ENCODE measurements at places on chromosomes 7 and 10. TPM values are rescaled to one million over a fixed set of nuclear protein-coding genes. Genes with fewer than 3 reads are reported as not detected.

EGFR gene
- total RNA-seq = 54.8 TPM

- no peak for DNase-seq
Measured at GRCh38 chr10:687583-688311, 1.7 kb downstream of the DIP2C start.

DNA sequence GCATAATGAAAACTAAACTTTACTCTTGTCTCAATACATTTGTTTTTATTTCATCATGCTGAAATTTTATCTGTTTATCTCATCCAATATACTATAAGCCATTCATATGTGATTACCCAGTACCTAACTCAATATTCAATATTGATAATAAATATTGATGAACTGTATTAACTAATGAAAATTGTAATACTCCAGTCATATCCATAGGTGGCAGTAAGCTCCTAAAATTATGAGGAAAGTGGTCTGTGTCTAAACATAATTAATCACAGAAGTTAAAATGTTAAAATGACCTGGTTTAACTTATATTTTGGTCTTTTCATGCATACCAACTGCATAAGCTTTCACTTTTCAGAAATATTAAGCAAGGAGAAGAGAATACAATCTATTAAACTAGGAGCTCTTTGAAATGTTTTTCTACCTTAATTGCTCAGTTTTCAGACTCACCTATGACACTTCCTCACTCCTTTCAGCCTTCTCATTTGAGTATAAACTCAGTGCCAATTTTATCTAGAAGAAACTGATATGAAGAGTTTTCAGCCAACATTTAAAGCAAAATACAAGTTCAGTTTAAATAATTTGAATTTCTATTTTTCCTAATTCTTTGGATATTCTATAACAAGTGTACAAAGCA lies 30.5 kb upstream of the VWDE start:
- DNase-seq = no peak

GRCh38 chr10:21702633-21703111 lies 168.6 kb downstream of the MLLT10 start:
- DNase-seq = no peak

DNA sequence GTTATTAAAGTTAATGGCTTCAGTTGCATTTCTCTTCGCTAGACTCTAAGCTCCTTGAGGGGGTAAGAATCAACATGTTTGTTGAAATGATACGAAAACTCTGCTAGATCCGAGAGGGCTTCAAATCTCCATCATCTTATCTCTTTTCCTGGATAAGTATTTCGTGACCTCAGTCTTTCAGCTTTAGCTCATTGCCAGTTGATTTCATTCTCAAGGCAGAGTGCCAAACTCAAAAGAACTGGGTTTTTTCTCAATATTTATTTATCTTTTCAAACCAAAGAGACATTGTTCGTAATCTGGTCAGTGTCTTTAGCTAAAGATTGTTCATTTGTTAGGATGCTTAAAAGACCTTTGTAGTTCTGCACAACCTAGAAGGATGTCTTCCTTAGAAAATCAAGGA lies 108.9 kb downstream of the ARID5B start:
- DNase-seq = no peak

DNA sequence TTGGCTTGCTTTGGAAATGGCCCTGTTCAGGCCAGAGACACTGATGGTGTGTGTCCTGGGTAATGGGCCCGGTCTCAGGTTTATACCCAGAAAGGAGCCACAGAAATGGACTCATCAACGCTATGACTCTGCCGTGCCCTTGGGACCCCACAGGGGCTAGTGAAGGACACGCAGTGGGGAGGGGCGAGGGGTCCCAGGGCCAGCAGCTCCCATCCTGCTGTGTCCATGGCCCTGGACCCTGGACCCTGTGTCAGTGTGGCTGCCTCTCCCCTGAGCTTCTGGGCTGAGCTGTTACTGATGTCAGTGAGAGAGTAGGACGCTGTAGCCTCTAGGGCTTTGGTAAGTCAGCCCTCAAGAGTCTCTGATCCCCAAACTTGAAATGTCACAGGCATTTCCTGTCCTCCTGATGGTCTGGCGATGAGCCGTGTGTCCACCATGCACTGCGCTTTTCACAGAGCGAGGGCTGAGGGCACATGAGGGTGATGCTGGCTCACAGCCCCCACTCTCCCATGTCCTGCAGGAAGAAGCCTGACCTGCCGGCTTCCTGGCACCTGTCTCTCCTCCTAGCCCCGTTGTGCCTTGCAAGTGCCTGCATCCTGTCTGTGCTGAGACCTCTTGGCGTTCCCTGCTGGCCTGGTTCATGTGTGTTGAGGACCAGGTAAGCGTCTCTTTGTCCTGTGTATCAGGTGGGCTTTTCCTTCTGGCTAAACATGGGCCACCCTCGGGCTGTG lies 4.4 kb downstream of the ZNF316 start:
- DNase-seq = no peak

KCP gene
- total RNA-seq = 2.0 TPM

- no peak for DNase-seq
Measured at GRCh38 chr7:70384024-70384423, 747.9 kb upstream of the GALNT17 start.

- DNase-seq = no peak
Measured at GRCh38 chr10:92567952-92568600, 5.8 kb downstream of the IDE start.

DNA sequence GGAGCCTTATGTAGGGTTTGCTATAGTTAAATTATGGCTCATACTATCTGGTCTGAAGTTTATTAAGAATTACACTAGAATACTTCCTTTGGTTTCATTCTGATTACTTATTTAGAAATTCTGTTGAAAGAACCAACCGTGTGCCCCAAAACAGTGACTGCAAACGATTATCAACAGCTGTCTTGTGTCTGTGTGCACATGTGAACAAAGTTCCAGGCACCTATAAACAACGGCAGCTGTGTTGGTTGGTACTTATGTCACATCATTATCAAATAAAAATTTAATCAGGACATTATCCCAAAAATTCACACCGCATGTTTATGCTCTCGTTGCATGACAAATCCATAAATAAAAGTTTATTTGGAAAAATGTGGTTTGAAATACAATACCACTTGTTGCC lies 80.6 kb downstream of the USP6NL start:
- DNase-seq = no peak

Data from thoracic aorta (tissue), 2 donors.